Hematopoietic multipotent progenitor cell treated with erythropoietin and hydrocortisone succinate and interleukin-3 and kit ligand, for 6 days (in vitro differentiated cells): ENCODE measurements at places on chromosomes 6 and 20.

DNA sequence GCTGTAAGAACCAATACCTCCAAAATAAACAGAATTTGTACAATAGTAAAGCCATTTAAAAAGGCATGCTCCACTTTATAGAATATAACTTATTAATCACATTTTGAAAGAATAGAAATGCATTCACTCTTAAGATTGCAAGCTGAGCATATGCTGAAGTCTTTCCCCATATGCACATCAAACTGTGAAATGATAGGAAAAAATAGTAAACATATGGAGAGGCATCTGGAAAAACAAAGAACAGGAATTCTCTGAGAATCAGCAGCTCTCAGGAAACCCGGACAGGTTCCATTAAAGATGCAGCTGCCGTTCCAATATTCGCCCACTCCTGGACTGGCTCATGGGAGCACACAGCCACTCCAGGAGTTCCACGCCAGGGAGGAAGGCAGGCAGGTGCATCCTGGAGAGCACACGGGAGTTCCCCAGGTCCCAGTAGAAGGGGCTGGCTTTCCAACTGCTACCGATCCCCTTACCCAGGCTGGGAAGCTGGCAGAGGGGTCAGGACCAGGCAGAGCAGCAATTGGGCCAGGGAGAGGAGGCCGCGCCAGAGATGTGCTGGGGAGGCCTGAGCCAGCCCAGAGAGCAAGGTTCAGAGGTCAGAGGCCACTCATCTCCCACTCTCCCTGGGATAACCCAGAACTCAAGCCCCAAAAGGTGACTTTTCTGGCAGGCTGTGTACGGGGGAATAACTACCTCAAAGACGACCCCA lies 111.1 kb downstream of the DLL1 start:
- DNase-seq = no peak

GRCh38 chr6:4794140-4794707 lies 18.0 kb downstream of the CDYL start:
- peak; percentile 64 for DNase-seq

GRCh38 chr6:82264824-82265223 lies 17.3 kb upstream of the IBTK start:
- DNase-seq = no peak

DNA sequence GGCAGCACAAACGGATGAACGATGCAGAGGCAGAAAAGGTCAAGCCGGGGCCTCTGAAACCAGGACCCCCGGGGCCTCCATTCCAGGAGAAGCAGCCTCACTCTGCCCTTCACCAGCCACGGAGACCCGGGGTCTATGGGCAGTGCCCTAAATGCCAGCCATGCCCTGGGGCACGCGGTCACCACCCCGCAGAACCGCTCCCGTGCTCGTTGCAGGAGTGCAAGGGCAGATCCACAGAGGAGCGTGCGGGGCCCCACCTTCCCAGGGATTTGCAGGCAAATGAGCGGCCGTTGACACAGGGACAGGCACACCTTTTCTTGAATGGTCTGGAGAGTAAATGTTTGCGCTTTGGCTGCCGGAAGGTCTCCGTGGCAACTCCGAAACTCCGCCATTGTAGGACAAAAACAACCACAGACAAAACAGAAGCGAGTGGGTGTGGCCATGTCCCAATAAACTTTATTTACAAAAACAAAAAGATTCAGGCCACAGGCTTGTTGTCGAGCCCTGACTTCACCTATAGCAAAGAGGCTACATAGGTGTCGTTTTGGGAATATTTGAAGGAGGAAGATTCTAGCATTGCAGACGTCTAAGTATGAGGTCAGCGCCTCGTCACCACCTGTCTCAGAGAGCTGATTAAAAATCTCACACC lies 163.3 kb downstream of the TAF4 start:
- no peak for DNase-seq

DNA sequence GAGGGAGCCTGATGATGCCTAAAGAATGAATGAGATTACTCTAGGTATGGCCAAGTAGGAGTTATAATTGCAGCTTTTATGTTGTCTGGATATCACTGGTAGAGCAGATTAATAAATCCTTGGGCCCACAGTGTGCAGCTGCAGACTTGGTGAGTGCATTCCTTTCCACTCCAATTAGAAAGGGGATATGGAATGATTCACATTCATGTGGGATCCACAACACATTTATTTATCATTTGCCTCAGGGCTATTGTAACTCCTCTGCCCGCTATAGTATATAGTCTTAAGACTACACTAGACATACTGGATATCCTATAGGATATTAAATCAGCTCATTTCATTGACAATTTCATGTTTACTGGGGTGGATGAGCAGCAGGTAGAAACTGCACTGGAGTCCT lies 11.6 kb upstream of the HLA-G start:
- no peak for DNase-seq

- no peak for DNase-seq
Observed at GRCh38 chr6:148365041-148365440, 22.4 kb downstream of the SASH1 start.

- DNase-seq = no peak
Observed at GRCh38 chr6:90227213-90227612, 69.4 kb downstream of the BACH2 start.

DNA sequence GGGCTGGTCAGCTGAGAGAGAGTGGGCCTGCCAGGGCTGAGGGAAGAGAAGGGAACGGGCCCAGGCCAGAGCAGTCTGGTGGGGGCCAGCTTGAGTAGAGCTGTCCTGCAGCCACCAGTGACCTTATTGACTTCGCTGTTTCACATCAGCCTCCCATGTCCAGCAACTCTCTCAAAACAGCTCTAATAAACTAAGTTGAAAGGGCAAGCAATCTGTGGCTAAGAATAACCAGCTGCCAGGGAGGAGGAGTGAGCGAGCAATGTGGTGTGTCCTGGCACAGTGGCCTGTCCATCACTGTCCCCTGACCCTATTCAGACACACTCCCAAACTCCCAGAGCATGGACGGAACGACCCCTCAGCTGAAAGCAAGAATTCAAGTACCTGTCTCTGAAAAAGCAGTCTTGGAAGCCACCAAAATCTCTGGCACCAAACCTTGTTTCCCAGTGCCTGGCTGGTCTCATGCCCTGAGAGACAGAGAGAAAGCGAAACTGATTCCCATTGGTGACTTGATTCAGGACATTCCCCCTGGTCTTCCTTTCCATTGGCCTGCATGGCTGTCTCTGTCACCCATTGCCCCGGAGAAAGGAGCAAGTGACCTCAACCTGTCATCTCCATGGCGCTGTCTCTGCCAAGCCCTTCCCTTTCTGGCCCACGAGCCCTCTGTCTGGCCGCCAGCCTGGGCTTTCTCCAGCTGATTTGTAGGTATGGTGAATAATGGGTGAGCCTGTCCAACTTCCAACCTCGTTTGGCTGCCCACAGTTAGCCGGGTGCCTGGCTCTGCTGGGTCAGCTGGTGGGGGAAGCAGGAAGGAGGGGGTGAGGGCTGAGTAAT lies at the start of gene DDO:
Gene DDO, minus strand, starts transcription at position 490 of the 831 bp plus-strand sequence. CDS start 2,113 bp downstream, outside the sequence.
- peak; percentile 57 for DNase-seq

DNA sequence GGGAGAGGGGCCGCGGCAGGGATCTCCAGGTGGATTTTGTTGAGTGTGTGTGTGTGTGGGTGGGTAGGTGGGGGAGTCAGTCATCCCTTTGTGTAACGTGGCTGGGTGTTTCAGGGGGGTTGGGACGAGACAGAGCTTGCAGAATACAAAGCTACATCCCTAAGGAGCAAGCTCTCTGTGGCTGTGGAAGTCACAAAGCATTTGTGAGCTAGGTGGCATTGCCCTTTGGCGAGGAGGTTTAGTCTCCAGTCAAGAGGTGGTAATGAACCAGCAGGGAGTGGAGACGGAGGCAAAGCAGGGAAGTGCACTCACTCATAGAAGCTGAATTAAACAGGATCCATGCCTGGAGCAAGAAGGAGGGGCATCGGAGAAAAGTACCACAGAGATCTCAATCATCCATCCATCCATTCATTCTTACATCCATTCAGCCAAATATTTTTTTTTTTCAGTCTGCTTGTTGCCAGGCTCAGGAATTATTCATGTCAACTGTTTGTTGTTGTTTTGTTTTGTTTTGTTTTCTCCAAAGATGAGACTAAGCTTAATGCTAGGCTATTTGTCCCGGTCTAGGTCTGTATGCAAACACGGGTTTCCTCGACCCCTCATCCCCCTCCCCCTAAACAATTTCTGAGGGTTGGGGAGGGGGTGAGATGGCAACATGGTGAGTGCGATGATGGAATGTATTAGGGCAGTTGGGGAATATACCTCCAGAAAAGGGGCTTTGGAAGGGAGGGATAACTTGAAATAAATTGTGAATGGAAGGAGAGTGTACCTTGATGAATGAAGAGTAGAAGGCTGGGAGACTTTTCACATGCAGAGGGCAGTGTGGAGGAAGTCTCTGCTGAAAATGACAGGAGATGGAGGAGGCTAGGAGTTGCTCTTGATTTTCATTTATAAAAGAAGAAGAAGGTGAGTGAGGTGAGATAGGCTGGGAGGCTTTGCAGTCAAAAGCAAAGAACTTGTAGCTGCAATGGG lies 1.0 kb downstream of the HCRTR2 start:
- no peak for DNase-seq

DNA sequence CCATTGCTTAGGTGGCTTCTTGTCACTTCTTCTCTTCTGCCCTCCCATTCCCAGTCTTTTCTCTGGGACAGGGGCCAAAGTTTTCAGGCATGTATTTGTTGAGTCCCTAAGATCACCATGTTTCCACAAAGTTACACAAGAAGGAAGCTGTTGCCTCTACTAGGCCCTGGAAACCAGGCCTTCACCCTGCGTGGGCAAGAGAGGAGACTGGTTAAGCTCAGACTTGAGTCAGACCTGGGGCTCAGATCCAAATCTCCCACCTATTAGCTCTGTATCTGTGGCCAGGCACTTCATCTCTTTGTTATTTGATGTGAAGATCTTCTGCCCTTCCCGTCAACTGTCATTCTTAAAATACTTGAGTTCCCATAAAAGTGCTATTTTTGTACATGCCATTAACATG lies 154.6 kb downstream of the SASH1 start:
- no peak for DNase-seq

DNA sequence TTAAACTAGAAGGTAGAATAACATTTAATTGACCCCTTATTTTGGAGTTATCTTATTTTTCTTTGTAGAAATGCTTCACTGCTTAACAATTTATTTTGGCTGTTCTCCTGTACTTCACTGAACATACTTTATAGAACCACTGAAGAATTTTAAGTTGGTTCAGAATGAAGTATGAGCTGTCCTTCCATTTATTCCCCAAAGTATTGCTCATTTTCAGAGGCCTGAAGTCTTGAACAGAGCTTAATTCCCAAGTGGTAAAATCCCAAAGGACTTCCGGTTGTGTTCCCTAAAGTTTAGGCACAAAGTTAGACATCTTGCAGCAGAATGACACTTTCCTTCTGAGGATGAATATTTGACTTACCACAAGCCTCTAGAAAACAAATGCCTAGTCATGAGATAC lies 233.3 kb downstream of the TINAG start:
- DNase-seq = no peak

DNA sequence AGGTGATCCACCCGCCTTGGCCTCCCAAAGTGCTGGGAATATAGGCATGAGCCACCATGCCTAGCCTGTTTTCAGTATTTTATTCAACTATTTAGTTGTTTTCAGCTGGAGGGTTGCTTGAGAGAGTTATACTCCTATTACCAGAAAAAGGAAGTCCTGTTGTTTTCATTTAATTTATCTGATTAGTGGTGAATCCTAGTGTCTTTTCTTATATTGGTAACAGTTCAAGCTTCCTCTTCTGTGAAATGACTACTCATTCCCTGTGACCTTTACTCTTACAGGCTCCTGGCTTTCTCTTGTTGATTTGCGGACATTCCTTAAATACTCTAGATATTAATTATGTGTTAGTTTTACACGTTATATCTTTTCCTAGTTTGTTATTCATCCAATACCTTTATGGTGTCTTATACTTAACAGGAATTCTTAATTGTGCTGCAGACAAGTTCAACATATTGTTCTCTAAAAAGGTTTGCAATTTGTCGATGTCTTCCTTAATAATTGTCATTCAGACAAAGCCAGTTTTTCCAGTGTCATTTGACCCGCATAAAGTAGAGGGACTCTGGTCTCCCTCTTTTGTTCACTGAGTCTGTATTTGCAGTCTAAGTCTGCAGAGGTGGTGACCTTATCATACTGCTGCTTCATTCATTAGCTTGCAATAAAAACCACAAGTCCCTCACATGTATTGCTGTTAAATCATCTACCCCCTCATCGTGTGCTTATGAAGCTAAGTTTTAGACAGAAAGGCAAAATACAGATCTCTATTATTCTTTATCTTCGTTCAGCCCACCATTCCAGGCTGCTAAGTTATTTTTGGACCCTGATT lies 51.4 kb downstream of the ZBTB9 start:
- peak; percentile 65 for DNase-seq

DNA sequence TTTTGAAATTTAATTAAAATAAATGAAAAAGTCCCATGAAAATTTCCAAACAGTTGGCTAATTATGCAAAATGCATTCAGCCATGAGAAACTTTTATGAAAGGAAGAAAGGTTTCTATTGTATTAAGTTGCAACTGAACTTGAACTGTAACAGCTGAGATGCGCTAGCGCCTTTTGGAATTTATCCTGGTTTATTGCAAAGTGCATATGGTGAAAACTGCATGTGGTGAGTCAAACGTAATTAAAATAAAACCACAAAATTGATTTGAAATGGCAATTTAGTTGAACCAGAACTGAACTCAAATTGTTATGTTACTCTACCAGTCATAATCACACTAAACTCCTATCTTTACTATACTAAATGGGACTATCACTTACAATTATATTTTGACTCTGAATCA lies 46.4 kb upstream of the COL21A1 start:
- DNase-seq = no peak

GRCh38 chr6:27518881-27519795 lies 46.2 kb upstream of the ZNF184 start:
- DNase-seq = peak; percentile 88

DNA sequence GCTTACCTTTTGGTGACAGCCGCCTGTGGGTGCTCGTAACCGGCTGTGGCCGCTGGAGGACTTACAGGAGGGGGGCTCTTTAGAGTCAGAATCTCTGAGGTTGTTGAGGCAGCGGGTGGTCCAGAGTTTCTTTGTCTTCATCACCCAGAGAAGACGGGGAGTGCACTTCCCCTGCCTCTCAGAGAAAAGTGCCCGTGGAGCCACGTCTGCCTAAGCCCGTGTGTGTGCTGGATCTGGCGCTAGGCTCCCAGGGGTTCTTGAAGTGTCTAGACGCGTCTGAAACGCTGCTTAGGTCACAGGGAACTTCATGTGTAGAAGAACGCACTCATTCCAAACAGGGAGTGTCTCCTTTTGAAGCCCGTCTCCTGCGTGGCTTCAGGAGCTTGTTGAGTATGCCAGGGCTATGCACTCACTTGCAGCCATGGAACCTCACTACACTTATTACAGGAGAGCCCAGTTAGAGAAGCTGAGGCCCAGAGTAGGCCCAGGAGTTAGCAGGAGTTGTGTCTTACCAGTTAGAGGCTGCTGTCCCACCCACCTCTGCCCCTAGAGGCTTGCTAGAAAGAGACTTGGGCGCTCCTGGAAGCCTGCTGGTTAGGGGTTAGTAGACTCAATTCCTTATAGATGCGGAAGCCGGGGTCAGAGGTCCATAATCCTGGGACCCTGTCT lies 1.3 kb downstream of the LSM14B start:
- DNase-seq = peak; percentile 56

GRCh38 chr6:131758920-131759319 lies 48.1 kb upstream of the CTAGE9 start:
- DNase-seq = no peak

GRCh38 chr6:139146317-139146726 lies 11.4 kb downstream of the HECA start:
- DNase-seq = no peak
